Inflammatory macrophage (primary cell): ENCODE measurements at places on chromosomes 11 and 22.

GRCh38 chr11:69460540-69461257 lies 20.8 kb upstream of the LINC01488 start:
- DNase-seq: no peak

- DNase-seq: peak; percentile 62
These were observed 3.1 kb downstream of the ILK start for GRCh38 chr11:6606471-6607189.

- no peak for DNase-seq
These were observed 66.1 kb upstream of the SPON1 start for GRCh38 chr11:13896175-13896980.

- DNase-seq: no peak
These were observed 100.9 kb downstream of the CTTN start for GRCh38 chr11:70498976-70499801.

DNA sequence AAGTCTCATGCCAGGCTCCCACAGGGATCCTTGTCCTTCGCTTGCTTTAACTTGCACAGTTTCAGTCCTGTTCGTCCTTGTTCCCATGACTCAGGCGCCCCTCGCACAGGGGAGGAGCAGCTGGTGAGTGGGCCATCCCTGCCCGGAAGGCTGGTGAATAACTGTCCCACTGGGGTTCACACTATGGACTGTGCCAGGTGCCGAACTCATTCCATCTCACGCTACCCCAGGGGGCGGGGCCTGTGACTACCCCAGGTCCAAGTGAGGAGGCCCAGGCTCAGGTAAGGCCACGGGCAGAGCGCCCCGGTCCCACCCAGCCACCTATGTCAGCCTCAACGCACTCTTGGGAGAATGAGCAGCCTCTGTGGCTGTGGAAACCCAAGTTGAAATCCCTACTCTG lies 7.2 kb upstream of the CARD10 start:
- no peak for DNase-seq

DNA sequence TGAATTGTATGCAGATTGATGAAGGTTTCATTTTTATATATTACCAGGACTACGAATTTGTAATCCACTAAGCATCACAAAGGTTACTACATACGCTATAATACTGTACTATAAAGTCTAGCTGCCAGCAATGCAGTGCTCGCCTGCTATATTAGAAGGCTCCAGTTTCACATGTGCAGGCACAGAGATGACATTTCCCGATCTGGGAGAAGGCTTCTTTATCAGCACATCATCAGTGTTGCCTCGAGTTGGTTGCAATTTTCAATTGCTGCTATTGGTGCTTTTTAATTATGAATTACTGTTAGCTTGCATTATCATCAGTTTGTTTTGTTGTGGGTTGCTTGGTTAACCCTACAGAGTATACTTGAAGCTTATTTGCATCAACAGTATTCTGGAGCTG lies 143.2 kb upstream of the TEAD1 start:
- DNase-seq: no peak

DNA sequence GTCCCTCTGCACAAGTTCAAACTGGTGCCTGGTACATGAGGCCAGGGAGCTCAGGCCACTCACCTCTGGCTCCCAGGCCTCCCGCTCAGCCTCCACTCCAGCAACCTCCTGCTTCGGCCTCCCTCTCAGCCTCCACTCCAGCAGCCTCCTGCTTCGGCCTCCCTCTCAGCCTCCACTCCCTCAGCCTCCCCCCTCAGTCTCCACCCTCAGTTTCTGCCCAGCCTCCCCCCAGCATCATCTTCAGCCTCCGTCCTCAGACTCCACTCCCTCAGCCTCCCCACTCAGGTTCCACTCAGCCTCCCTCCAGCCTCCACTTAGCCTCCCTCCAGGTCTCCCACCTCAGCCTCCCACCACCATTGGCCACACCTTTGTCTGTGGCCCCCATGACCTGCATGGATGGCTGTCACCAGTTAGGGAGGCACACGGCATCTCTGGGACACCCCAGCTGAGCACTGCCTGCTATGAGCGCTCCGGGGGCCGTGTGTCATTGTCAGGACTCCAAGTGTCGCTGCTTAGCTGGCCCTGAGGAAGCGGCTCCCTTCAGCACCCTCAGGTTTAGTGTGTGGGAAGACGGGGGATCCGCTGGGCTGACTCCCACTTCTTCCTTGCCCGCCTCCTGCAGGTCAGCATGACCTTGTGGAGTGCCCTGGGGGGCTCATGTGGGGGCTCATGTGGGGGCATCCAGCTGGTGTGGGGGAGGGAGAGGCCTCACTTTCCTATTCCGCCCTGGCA lies 39.0 kb downstream of the GRAMD4 start:
- DNase-seq: no peak

- DNase-seq: no peak
These were observed 118.3 kb downstream of the BUD13 start for GRCh38 chr11:116654526-116654925.

GRCh38 chr11:14725150-14725549 lies 81.5 kb downstream of the PDE3B start:
- DNase-seq: no peak

DNA sequence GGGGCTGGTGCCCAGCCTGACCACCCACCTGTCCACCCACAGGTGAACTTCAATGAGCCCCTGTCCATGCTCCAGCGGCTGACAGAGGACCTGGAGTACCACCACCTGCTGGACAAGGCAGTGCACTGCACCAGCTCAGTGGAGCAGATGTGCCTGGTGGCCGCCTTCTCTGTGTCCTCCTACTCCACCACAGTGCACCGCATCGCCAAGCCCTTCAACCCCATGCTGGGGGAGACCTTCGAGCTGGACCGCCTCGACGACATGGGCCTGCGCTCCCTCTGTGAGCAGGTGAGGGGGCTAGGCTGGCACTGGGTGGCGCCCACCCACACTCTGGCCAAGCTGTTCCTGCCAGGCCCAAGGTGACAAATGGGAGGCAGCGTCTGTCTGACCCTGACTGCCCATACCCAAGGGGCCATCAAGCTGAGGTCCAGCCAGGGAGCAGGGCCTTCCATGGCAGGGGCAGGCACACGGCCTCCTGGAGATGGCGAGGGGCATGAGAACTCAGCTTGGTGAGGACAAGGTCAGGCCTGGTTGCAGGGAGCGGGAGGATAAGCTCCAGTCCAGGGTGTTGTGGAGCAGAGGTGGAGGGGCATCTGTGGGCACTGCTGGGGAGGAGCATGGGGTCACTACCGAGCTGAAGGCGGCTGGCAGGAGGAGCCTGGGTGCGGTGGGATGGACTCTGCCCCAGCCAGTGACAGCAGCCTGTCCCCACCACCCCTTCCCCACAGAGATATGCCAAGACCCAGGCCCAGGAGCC lies 77.7 kb downstream of the MORC2 start:
- DNase-seq: no peak

GRCh38 chr11:70660889-70661197 lies 262.5 kb downstream of the CTTN start:
- no peak for DNase-seq

DNA sequence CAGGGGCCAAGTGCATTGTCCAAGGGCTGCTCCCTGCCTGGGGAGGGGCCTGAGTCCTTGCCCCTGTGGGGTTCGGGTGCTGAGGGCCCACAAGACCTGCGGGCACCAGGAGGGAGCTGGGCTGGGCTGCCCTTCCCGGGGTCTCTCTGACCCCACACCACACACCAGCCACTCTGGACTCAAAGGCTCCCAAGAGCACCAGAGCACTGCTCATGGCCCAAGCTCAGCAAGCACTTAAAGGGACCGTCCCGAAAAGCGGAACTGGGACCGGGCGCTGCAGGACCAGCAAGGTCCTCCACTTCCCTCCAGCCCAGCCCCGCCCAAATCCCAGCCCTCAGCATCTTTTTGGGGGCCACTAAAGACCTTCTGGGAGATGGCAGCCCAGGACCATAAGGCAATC lies 5.3 kb downstream of the LSP1 start:
- peak; percentile 66 for DNase-seq

DNA sequence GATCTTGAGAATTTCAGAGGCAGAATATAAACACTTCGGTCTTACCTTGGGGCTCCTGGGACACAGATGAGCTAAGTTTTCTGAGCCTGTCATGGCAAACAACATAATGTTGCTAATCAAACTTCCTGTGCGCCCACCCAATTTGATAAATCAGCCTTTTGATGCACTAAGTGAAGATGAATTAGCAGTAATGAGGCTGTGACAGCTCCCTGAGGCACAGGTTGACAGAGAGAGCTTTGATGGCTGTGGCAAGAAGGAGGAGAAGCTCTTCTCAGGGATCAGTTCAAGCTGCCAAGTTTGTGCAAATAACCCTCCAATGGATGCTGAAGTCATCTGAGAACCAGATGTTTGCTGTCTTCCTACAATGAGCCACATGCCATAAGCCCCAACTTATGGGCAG lies 34.4 kb downstream of the DRD2 start:
- no peak for DNase-seq

DNA sequence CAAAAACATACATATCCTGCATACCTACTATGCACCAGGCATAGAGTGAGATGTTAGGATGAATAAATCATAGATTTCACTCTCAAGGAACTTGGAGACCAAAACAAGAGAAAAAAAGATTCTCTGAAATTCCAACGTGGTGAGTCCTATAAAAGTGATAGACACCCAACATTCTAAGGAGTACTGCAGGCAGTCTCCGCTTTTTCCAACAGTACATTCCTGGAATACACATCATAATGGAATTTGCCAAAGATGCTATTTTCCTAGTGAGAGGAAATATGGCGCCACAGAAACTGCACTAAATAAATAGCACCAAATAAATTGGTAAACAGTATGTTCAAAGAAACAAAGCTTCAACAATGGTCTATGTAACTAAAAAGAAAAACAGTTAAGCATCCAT lies 6.0 kb downstream of the TMEM123 start:
- DNase-seq: no peak

DNA sequence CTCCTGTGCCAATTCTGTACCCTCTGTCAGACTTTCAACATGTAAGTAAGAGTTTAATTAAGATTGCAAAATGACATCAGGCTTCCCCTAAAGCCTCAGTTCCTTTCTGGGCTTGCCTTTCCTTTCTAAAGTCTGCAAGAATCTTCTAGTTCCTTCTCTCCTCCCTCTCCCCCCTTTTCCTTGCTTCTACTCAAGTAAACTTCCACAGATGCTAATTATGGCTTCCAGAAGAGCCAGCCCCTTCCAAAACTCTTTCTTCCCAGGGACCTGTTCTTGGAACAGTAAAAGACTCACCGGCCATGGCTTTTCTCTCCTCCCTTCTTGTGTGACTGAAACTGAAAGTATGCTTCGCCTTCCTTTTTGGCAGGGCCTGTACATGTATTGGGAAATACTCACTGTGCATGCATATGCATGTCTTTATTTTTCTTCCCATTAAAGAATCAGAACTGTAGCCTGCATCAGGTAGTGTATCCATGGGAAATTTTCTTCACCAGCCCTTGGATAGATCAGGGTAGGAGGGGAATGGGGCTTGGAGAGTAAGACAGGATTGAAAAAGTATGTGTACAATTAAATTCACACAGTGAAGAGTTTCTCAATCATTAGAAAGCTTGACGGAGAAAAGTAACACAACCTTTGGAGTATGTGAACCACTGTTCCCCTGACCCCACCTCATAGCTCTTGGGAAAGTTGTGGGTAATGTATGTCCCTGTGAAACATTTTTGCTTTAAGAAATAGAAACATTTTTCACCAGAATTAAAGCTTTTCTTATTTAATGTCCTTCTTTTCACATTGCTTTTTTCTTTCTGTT lies at the start of gene CASP1:
Gene CASP1 (minus strand): TSS at position 332 of the 808 bp plus-strand sequence. CDS start 31 bp downstream, at position 301.
- peak; percentile 76 for DNase-seq

DNA sequence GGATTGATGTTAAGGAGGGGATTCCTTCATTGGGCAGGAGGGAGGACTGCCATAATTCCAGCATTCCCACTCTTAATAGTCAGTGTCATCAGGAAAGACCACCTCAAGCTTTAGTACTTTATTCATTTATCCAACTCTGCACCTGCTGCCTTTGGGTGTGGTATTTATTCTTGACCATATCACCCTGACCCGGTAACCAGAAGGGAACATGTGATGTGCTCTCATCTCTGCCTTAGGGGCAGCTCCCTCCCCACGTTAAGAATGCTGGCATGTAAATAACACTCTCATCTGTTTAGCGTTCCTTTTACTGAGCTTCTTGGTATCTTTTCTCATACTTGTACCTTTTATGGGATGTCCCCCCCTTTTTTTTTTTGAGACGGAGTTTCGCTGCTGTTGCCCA lies 7.7 kb downstream of the CAT start:
- DNase-seq: no peak

DNA sequence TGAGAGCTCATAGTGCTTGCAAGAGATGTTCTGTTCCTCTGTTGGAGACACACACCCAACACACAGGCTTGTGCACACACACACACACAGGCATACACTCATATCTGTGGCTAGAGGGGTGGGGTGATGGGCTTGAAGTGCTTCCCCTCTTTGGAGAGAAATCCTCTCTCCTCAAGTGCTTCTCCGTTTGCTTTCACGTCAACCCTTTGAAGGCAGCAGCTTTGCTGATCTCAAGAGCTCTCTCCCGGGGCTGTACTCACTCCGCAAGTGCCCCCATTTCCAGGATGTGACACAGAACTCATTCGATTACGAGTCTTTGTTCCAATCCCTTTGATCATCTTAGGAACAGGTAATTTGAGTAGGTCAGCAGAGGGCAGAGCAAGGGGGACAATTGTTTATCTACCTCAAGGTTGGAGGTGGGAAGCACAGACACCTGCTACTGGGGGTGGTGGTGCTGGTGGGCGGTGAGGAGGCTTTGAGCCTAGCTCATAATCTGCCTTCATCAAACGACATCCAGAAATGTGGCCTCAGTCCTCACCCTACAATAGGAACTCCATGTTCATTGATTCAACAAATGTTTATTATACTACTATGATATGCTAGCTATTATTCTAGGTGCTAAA lies 529.8 kb upstream of the CADM1 start:
- DNase-seq: no peak

DNA sequence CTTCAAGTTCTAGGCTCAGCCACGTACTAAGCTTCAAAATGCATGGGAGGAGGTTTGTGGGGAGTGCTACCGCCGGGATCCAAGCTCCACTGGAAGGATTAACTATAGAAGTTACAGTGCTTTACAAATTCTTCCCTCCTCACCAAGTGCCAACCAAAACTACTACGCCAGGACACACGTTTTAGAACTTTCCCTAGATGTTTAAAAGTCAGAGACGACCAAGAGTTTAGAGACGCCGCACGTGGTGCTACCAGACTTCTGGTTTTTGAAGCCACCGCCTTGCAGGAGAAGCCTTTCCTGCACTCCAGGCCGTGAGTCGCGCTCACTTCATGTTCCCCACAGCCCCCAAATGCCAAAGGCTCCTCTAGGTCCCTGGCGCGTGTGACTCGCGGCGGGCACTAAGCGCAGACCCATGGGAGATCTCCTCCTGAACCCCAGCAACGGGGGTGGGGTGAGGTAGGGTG lies 734 bp downstream of the SNU13 start:
- DNase-seq: peak; percentile 57

GRCh38 chr11:45104790-45105084 lies 41.7 kb upstream of the PRDM11 start:
- DNase-seq: no peak
